ENCODE measurements at places on chromosomes 16 and 17.

DNA sequence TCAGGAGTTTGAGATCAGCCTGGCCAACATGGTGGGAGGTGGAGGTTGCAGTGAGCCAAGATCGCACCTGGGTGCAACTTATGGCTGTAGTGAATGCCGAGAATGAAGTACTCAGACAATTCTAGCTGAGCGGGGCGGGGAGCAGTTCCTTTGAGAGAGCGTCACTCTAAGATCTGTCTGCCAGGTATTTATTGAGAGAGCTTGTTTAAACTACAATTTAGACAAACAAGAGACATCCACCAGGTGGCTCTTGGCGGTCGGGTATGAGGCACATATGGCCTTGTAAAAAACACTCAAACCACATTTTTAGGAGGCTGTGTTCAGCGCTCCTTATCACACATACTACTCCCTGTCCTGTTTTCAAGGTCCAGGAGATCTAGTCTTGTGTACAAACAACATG, 40.6 kb upstream of the CDH1 start:
- no peaks in the 10 kb centered on the region for H3K4me1 ChIP-seq
- H3K36me3 ChIP-seq, result no peaks in the 10 kb centered on the region
- H3K27ac ChIP-seq, result no peak overlapping the region
- no peak overlapping the region for H3K4me3 ChIP-seq
- no peak for DNase-seq

DNA sequence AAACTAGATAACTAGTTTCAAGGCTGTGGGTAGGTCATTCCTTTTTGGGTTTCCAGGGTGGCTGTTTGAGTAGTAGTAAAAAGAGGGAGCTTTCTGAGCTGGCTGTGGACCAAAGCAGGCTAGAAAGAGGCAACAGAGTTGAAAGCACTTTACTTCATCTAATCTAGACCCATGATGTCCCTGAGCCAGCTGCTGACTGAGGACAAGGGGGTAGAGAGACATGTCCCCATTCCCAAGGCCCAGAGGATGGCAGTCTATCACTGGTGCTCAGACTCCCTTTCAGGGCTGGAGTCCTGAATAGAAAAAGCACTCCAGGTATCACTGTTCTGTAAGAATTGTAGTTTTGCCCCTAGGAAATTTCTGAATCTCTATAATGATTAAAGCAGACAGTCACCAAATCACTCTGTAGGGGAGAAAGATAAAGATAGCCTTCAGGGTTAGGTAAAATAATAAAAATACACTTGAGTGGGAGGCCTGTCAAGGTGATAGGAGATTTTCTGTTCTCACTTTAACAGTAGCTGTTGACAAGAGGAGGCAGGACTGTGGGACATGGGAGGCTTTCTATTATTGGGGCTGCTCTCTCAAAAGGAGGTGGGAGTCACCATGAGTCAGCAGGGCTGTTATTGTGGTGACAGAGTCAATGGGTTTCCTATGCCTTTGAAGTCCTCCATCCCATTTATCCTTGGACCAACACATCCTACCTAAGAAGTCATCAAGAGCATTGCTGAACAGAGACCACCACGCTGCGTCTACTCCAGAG, 190.2 kb upstream of the MPHOSPH6 start:
- H3K36me3 ChIP-seq, result no peaks in the 10 kb centered on the region
- no peak overlapping the region for H3K27ac ChIP-seq
- DNase-seq, result no peak
- H3K4me1 ChIP-seq, result no peaks in the 10 kb centered on the region
- no peak overlapping the region for H3K4me3 ChIP-seq
- no peaks in the 10 kb centered on the region for H3K27me3 ChIP-seq

- DNase-seq, result no peak
- H3K4me1 ChIP-seq, result no peaks in the 10 kb centered on the region
- H3K36me3 ChIP-seq, result no peaks in the 10 kb centered on the region
- H3K27ac ChIP-seq, result no peak overlapping the region
- H3K4me3 ChIP-seq, result no peak overlapping the region
Measured at GRCh38 chr17:62705156-62705777, 77.8 kb downstream of the MRC2 start.

DNA sequence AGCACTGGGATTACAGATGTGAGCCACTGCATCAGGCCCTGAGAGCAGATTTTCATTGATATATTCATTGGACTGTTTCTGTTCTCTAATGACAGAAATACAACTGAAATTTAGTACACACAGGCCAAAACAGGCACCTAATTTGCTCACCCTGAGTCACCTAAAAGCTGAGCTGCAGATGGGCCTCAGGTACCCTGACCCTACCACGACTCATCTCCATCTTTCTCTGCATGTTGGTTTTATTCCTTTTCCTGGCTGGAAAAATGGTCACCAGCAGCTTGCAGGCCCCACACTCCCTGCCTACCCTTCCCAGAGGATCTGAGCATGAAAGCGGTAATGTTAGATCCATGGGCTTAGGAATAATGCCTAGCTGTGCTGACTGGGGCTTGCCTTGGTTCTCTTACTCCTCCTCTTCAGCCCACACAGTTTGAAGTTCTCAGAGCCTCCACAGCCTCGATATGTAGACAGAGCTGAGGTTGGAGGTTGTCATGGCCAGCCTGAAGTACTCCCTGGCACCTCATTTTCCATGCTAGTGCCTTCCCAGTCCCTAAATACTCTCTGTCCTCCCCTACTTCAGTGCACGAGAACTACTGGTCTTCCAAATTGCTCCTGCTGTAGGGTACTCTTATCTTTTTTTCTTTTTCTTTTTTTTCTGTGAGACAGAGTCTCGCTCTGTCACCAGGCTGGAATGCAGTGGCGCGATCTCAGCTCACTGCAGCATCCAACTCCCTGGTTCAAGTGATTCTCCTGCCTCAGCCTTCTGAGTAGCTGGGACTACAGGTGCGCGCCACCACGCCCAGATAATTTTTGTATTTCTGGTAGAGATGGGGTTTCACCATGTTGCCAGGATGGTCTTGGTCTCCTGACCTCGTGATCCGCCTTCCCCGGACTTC, 51.1 kb downstream of the CENPV start:
- no peaks in the 10 kb centered on the region for H3K4me1 ChIP-seq
- no peak overlapping the region for H3K27ac ChIP-seq
- H3K27me3 ChIP-seq, result no peaks in the 10 kb centered on the region
- DNase-seq, result no peak
- peaks cover 4% of the 10 kb centered on the region for H3K36me3 ChIP-seq

- H3K27ac ChIP-seq, result no peak overlapping the region
- H3K4me1 ChIP-seq, result no peaks in the 10 kb centered on the region
- H3K36me3 ChIP-seq, result peaks cover 52% of the 10 kb centered on the region
Measured at GRCh38 chr17:32189343-32189742, 47.0 kb downstream of the RHOT1 start.

DNA sequence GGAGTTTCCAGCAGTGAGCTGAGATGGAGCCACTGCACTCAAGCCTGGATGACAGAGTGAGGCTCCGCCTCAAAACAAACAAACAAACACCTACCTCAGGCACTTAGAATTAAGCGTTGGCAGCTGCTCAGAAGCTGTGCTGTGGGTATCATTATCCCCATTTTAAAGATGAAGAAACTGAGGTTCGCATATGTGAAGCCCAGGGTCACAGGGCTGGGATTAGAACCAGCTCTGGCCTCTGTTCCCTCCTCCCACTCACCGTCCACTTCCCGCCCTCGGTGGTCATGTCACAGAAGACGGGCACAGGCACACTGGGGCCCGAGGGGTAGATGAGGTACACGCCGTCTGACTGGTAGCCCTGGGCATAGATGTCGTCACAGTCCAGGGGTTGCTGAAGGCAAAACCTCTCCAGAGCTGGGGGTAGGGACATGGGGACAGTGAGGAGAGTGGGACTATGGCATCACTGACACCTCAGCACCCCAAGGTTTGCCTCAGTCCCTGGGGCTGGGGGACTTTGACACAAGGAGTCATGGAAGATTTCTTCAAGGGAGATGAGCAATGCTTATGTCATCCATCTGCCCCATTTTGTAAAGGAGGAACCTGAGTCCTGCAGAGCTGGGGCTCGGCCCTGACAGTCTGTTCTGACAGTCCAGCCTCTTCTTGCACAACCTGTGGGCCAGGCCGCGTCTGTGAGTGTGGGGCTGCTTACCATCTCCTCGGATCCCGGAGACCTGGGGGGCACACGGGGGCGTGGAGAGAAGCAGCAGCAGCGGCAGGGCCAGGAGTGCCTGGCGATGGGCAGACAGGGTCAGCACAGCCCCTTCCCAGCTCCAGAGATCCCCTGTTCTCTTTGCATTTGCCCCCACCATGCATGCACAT, 700 bp downstream of the MFAP4 start:
- peak; percentile 87 for DNase-seq
- H3K27ac ChIP-seq, result peak overlapping the region; percentile 98
- H3K4me1 ChIP-seq, result peaks cover 92% of the 10 kb centered on the region
- H3K36me3 ChIP-seq, result peaks cover 33% of the 10 kb centered on the region

DNA sequence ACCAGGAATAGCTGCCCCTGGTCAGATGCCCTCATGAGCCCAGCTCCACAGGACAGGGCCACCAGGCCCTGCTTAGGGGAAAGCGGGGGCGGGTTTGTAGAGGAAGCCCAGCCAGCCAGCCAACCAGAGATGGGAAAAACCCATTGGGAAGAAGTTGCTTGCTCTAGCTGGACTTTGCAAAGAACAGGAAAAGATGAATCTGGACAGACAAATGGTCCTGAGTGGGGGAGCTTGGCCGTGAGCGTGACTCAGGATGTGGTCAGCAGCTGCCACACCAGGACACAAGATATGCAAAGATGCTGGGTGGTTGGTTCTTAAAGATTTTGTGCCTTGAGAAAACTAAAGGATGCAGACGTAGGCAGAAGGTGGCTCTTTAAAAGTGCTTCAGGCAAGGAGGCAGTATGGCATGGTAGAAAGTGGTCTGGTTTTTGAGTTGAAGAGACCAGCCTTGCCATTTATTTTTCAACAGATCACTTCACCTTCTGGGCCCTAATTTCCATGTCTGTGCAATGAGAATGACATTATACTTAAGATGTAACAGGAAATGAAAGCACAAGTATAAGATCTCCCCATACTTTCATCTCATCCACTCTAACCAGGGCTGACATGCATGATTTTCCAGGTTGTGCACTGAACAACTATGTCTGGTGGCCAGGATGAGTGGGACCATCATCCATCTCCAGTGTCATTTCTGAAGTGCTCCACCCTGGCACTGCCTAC, 27.8 kb upstream of the HEATR6 start:
- H3K27ac ChIP-seq, result no peak overlapping the region
- no peaks in the 10 kb centered on the region for H3K36me3 ChIP-seq
- peaks cover 5% of the 10 kb centered on the region for H3K27me3 ChIP-seq
- no peak overlapping the region for H3K4me3 ChIP-seq

- H3K27ac ChIP-seq, result no peak overlapping the region
- H3K4me3 ChIP-seq, result no peak overlapping the region
- peaks cover 5% of the 10 kb centered on the region for H3K4me1 ChIP-seq
- no peak for DNase-seq
- no peaks in the 10 kb centered on the region for H3K27me3 ChIP-seq
Measured at GRCh38 chr16:85608515-85608885, 4.6 kb upstream of the GSE1 start.

Measured in tibial artery (tissue), 4 donors.